ENCODE measurements at places on chromosomes 2 and 18.

DNA sequence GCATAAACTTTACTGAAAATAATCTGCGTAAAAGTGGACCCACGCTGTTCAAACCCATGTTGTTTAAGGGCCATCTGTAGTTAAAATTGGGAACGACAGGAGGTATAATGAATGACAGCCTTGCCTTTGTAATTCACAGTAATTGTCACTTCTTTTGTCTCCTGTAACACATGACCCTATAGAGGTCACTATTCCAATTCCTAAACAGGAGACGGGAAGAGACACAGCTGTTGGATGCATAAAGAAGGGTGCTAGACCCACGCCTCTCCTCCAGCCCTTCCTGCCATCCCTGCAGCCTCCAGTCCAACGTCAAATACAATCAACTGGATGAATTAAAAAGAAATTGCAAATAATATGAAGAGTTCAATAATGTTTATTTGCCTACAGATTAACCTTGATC lies 63.1 kb upstream of the NFATC1 start:
- no peak for DNase-seq

DNA sequence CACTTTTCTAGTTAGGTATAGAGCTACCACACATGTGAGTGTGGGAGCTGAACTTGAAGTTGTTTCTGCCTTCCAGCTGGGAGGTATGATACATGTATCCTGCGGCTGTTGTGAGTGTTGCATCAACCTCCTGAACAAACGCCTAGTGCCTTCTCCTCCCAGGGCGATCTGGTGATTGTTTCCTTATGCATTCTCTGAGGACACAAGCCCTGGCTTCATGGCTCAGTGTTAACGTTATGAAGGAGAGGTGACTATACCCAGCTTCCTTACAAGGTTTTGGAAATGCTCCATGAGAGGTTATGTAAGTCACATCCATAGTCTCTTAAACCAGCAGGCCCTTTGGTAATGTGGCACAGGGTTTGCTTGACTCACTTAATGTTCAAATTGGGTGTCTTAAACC lies 64.9 kb downstream of the SPRED2 start:
- DNase-seq = no peak

DNA sequence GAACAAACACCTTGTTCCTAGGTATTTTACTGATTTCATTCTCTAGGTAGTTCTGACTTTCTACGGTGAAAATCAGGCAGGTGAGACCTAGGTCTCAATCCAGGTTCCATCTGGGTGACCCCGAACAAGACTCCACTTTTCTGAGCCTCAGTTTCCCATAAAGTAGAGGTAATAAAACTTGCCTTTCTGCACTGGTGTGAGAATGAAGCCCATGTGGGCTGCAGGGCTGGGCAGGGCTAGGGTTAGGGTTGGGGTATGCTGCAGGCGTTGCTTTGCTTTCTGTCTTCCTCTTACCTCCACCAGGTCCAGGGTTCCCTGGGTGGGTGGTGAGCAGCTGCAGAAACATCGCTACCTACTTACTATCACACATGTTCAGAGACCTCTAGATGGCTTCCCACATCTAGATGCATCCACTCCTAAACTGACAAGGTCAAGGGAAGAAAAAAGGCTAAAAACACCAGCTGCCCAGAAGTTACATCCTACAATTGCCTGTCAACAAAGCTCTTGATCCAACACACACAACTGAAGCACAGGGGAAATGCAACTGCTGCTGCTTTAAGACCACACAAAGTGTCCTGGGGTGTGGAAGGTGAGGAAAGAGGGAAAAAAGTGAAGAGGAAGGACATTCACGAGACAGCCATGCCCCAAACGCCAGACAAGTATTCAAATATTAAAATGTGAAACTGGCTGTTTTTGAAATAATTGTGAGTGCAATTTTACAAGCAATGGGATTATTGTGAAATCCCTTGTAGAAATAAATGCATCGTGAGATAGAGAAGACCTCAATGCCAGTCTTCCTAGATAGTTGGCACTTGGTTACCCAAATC lies 23.5 kb downstream of the MBP start:
- no peak for DNase-seq

- no peak for DNase-seq
These were observed 107.3 kb upstream of the MGAT5 start for GRCh38 chr2:134146620-134147019.
